ENCODE measurements at places on chromosomes 2 and 18. TPM values are rescaled to one million over a fixed set of nuclear protein-coding genes. Genes with fewer than 3 reads are reported as not detected.

Gene LYG1
- 0.47 TPM for total RNA-seq

Gene LOXHD1
- total RNA-seq = 0.24 TPM

Gene SPP2
- total RNA-seq = not detected

Gene RAB17
- total RNA-seq = 2.4 TPM

Gene SP5
- 0.16 TPM for total RNA-seq

Gene NPPC
- 7.2 TPM for total RNA-seq

Gene AFF3
- 20.8 TPM for total RNA-seq

Gene KCNG3
- total RNA-seq = not detected

Gene SLC35G4
- total RNA-seq = not detected

Gene EFR3B
- total RNA-seq = 7.5 TPM

Gene EPAS1
- total RNA-seq = 377 TPM

Gene KCNIP3
- 4.1 TPM for total RNA-seq

Gene PARD3B
- 12.6 TPM for total RNA-seq
